ENCODE measurements at places on chromosomes 16 and 17.

DNA sequence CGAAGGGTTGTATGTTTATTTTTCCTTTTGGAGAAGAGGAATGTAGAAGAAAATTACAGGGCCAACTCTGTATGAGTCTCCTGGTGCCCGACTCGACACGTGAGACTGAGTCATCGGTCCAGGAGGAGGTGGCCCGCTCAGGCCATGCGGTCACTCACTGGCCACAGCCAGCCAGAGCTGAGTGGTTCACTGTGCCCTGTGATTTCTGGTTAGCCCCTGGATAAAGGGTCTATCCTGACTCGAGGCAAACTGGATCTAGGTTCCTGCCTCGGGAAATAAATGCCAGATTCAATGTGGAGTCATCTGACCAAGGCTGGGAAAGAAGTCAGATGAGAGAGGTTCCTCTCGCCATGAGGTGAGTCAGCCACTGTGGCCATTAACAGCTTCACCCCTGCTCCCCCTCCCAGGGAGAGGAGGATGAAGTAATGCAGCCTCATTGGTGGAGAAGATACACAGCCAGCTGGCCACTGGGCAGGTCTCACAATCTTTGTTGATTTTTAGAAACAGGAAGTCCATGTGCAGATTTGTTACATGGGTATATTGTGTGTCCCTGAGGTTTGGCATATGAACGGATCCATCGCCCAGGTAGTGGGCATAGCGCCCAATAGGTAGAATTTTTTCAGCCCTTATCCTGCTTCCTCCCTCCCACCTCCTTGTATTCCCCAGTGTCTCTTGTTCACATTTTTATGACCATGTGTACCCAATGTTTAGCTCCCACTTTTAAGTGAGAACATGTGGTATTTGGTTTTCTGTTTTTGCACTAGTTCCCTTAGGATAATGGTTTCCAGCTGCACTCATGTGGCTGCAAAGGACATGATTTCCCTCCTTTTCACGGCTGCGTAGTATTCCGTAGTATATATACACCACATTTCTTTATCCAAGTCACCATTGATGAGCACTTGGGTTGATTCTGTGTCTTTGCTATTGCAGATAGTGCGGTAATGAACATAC lies 21.7 kb upstream of the USP36 start:
- DNase-seq = no peak

DNA sequence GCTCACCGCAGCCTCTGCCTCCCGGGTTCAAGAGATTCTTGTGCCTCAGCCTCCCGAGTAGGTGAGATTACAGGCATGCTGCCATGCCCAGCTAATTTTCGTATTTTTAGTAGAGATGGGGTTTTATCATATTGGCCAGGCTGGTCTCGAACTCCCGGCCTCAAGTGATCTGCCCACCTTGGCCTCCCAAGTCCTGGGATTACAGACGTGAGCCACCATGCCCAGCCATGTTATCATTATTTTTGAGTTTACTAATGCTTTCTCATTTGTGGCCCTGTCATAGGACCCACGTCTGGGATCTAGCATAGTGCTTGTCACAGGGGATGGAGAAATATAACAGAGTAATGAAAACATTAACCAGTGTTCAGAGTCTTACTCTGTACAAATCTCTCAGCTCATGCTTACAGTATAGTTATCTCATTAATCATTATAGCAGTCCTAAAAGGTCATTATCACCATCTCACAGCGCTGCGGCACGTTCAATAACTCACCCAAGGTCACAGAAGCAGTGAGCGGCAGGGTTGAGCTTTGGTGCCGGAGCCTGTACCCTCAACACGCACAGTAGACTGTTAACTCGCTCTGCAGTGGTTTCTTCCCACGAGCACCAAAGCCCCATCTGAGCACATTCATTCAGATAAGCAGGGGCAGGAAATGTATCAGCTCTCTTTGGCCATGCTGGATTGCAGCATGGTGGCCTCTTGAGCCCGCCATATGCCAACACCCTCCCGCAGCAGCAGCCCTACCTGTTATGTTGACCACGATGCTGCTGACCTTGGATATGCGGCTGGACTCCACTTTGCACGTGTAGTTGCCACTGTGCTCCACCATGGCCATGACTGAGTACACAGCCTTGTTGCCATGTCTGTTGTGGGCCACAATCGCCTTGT lies 21.4 kb downstream of the PECAM1 start:
- DNase-seq = no peak

DNA sequence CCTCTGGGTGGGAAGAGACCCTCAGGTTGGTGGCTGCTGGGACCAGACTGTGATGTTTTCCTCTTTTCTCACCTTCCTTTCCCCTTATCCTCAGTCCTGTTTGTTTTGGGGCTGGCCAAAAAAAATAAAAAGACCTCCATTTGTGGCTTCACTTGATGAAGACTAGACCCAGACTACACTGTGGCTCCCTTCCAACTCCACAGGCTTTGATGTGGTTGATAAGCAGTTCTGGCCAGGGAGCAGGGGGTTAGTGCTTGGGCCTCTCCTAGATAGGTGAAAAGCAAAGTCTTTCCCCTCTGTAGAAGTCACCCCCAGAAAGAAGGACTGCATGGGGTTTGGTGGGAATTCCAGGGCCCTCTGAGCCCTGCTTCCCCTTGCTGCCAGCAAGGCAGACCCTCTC lies 11.2 kb upstream of the ADAM11 start:
- no peak for DNase-seq

DNA sequence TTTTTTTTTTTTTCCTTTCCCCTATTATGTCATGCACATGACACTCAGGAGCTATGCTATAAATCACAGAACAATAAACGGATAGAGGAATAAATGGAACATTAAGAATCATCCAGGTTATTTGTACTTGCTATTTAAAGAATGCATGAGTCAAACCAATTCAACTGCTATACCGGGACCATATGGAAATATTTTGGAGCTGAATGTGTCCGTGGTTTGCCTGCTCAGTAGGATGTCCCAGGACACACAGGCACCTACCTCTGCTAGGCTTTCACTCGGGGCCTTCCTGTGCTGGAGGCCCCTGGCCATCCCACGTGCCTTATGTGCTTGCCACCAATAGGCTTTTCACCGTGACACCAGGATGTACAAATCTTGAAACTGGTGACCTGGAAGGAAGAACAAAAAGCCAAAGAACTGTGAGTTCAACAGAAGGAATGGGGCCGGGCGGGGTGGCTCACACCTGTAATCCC lies 15.3 kb upstream of the SEC14L1 start:
- DNase-seq = no peak

- no peak for DNase-seq
These were observed 23.9 kb upstream of the CAPNS2 start for GRCh38 chr16:55542459-55543082.

DNA sequence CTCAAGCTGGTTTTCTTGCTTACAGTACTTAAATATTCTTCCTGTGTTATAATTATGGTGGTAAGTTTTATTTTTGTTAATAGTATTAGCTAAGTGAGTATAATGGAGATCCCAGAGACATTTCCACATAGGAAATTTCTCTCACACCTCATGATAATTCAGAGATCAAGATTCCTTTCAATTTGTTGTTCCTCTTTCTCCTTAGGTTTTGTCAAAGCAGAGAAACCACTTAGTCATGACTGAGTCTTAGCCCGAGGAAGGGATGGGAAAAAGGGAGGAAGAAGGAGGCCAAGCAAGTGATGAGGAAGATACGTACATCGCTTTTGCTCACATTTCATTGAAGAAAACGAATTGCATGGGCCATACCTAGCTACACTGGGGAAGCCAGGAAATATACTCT lies 18.4 kb downstream of the ESRP2 start:
- DNase-seq = no peak

DNA sequence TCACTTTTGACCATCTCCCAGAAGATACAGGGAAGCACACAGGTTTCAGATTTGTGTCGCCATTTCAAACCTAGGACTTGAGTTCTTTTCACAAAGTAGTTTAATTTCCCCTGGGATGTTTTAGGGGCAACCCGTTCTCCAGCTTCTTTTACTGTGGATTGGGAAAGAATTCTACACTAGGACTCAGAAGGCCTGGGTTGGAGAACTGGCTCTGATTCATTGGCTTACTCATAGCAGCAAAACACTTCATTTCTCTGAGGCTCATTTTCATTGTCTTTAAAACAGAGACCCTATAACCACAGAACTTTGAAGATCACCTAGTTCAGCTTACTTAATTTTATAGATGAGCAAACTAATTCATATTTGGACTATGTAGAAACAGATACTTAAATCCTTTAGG lies 175.9 kb upstream of the SALL1 start:
- no peak for DNase-seq

- no peak for DNase-seq
These were observed 25.0 kb downstream of the RMI2 start for GRCh38 chr16:11370084-11370931.

- no peak for DNase-seq
These were observed 259.0 kb downstream of the IRX3 start for GRCh38 chr16:54027558-54027957.

DNA sequence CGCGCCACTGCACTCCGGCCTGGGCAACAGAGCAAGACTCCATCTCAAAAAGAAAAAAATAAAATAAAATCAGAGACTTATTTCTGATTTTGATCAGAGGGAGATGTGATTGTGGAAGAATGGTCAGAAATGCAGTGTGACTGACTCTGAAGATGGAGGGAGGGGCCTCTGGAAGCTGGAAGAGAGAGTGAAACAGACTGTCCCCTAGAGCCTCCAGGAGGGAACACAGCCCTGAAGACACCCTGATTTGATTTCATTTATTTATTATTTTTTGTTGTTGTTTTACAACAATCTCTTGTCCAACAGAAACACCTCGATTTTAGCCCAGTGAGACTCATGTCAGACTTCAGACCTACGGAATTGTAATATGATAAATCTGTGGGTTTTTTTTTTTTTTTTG lies 26.1 kb downstream of the BCL7C start:
- no peak for DNase-seq

- peak; percentile 26 for DNase-seq
These were observed 18.5 kb downstream of the TOP2A start for GRCh38 chr17:40399185-40399584.

DNA sequence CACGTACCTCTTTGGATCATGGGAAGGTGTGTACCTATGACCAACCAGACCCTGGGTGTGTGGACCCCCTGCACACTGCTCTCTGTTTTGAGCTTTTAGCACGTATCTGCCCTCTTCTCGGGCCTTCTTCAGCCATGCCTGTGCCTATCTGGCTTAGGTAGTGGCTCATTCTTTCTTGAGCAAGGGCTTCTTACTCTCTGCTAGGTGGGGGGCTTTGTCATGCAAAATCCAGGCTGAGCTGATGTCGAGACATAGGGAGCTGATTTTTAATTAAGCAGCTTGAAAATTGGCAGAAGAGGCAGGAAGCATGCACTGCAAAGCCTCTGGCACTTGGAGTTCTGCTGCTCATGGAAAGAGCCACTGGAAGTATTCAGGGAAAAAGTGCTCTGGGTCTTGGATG lies 181.6 kb upstream of the IRX6 start:
- no peak for DNase-seq

DNA sequence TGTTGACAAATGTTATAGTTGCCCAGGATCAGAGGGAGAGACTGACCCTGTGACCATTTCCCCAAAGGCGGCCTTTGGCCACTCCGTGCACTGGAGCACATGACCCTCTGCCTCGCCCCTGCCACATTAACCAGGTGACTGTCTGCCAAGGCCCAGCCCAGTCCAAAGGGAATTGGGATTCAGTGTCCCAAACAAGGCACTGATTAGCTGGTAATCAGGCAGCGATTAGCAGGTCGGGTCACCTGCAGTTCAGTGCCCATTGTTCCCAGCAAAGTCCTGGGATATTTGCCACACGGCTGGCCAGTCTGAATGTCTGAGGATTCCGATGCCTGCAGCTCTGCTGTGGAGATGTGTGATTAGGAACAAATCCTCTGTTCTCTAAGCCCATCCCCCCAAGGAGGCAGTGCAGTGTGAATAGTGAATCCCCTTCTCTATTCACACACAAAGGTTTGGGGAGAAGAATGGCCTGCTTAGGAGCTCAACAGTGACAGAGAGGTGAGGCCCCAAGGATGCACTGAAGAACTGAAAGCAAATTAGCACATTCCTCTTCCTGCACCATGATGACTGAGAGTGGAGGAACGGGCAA lies 123.1 kb upstream of the MAF start:
- no peak for DNase-seq

- DNase-seq = peak; percentile 45
These were observed 18.8 kb upstream of the ASGR2 start for GRCh38 chr17:7133424-7133823.

- no peak for DNase-seq
These were observed 39.2 kb upstream of the IRF8 start for GRCh38 chr16:85859818-85860125.

DNA sequence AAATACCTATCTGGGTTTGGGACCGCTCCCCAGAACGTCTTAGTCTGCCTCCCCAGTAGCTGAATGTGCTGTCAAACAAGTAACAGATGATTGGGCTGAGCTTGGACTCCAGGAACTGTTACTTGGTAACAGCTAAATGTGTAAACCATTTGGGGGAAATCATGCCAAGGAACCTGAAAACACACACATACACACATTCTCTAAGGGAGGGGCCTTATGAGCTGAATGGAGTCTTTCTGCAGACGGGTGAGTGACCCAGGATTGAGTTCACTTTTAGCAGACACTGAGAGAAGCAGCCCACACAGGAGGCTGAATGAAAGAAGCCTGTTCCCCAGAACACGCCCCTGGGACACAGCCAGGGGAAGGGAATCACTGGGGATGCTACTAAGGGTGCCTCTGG lies 1.6 kb downstream of the ACLY start:
- no peak for DNase-seq

DNA sequence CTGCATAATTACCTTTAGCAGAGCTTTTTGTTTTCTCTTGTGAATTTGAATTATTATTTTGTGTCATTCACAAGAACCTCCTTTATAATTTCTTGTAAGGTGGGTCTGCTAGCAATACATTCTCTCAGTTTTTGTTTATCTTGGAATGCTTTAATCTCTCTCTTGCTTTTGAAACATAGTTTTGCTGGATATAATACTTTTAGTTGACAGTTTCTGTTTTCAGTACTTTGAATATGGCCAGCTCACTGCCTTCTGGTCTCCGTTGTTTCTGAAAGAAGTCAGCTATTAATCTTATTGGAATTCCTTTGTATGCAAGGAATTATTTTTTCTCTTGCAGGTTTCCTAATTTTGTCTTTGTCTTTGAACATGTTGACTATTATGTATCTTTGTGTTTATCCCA lies 167.0 kb downstream of the MAP2K4 start:
- DNase-seq = no peak

- peak; percentile 59 for DNase-seq
These were observed 9.4 kb upstream of the TOM1L1 start for GRCh38 chr17:54891176-54891821.

GRCh38 chr17:45905814-45906213 lies 11.5 kb downstream of the MAPT start:
- DNase-seq = no peak

DNA sequence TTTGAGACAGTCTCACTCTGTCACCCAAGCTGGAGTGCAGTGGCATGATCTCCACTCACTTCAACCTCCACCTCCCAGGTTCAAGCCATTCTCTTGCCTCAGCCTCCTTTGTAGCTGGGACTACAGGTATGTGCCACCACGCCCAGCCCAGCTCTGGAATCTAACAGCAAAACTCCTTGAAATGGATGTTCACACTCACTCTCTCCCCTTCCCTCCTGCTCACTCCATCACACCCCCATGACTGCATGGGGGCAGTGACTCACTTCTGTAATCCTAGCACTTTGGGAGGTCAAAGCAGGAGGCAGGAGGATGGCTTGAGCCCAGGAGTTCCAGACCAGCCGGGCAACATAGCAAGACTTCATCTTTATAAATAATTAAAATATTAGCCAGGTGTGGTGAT lies 11.1 kb upstream of the TFAP4 start:
- DNase-seq = no peak

GRCh38 chr17:37489197-37490001 lies at the start of gene DUSP14:
Gene DUSP14 (plus strand): TSS chr17:37489891. CDS start chr17:37512273, 22,382 bp downstream.
- DNase-seq = peak; percentile 90
